ENCODE measurements at places on chromosomes 6 and 20.

DNA sequence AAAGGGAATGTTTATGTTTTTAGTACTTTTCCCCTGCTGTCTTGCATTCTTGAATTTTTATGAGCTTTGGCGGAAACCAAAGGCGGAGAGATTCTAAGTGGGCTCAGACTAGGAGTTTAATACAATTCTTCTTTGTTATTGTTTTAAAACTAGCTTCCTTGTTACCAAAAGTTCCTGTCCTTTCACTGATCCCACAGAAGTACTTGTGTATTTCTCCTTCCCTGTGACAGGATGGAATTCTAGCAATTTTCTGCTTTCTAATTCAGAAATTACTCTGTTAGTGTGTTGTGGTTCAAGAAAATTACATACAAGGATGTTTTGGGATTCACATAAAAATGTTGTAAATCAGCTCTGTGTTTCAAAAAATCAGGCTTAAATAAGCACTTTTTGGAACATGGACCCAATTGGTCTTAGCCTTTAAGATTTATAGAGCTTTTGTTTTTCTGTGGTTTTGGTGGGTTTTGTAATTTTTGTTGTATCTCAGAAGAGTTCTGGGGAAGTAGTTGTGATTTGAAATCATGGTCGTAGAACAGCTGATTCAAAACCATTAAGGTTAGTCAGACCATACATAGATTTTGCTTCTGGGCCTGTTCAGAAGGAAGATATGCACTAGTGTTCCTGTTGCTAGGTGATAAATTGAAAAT, 17.6 kb upstream of the CTAGE9 start:
- DNase-seq, result no peak

GRCh38 chr6:117206944-117207687, 58.2 kb upstream of the VGLL2 start:
- no peak for DNase-seq

- no peak for DNase-seq
Measured at GRCh38 chr6:48110436-48111142, 408 bp downstream of the PTCHD4 start.

GRCh38 chr20:56412473-56412790, 372 bp downstream of the CASS4 start:
- DNase-seq, result no peak

DNA sequence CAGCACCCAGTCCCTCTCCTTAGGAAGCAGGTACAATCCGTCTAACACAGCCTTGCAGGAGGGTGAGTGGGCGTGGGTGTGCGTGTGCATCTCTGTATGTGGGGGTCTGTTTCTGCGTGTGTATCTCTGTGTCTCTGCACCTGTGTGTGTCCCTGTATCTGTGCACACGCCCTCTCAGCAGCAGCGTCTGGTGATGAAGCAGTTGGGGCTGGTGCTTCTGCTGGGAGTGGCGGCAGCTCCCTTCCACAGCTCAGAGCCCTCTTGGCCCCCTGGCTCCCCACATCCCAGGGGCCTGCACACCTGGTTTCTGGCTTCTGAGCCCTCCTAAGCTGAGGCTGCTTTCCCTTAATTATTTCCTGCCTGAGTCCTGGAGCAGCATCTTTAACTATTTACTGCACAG, 49.5 kb upstream of the CCDC167 start:
- no peak for DNase-seq

All from NCI-H1048 (cell line).